ENCODE measurements at places on chromosomes 12 and 14.

- no peak for DNase-seq
Observed at GRCh38 chr14:101543814-101544213, 17.5 kb upstream of the DIO3 start.

- no peak for DNase-seq
Observed at GRCh38 chr12:79680051-79680450, 10.7 kb downstream of the PAWR start.

DNA sequence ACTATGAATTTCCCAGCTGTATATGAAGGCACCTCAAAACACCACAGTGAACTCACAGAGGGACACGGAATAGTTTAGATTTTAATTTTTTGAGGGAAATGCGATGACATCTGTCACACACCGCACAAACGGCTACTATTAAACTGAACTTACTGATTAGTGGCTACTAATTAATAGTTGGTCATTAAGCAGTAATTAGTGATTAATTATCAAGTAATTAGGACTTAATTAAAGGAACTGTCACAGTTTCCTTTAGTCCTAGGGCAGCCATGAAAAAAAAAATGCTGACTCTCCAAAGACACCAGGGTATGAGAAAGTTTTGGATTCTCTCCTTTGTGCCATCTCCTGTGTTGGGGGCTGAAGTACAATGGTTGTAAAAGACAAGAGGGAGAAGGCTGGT lies 2.9 kb downstream of the OAS1 start:
- no peak for DNase-seq

DNA sequence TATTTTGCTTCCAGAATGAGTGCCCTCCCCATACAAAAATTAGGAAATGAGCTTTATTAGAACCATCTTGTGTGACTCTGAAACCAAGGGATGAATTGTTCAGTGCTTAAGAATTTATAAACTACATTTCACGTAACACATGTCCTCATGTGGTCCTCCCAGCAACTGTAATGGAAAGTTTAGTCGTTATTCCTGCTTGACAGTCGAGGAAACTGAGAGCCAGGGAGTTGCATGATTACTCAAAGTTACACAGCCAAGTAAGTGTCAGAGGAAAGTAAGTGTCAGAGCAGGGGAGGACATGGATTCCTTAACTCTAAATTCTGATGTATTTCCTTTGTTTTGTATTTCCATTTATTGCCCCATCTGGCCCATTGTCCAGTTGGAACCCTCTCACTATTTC lies 453.9 kb downstream of the FUT8 start:
- no peak for DNase-seq

GRCh38 chr12:52920937-52921336 lies 16.1 kb upstream of the KRT8 start:
- no peak for DNase-seq

DNA sequence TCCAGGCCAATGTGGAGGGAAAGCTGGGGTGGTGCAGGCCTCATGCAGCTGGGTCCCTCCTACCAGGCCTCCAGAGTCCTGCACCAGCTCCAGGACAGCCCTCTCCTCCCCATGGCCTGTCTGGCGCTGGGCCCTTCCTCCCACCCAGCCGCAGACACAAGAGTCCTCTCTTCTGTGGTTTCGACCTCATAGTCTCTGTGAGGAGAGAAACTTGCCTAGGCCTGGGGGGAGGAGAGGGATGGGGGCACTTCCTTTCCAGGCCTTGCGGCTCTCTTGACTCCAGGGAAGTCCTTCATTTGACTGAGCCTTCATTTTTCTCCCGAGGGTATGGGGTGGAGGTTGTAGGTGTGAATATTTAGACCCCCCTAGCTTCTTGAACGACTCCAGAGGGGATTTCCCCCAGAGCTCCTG lies 2.3 kb downstream of the MMP14 start:
- no peak for DNase-seq

GRCh38 chr14:88492272-88493089 lies 62.3 kb downstream of the PTPN21 start:
- DNase-seq = peak; percentile 22

DNA sequence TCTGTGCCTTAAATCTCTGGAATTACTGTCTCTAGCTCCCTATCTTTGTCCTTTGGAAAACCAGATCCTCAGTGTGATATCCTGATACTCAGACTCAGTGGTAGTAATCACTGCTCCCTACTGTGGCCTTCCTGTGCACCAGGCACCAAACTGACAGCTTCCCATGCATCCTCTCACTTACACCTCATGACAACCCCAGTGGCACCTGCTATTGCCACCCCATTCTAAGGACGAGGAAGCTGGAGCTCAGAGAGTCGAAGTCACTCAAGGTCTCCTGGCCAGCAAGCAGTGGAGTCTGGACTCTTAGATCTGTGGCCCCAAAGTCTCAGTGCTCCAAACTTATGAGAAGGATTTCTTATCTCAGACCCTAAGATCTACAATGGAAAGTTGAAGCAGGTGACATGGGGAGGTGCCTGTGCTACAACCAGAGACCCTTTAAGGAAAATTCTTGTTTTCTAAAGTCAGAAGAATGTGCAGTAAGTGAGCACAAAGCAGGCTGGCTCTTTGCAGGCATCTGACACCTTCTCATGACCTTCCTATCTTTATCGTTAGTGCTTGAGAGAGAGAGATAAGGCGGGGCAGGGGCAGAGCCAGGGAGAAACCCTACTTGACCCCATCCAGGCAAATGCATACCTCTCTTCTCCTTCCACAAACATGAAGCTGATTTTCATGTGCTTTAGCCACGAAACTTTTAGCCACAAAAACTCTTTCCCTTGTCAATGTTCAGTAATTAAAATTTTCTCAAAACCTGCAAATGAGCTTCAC lies 47.1 kb downstream of the CCDC60 start:
- DNase-seq = no peak

- DNase-seq = no peak
Observed at GRCh38 chr12:3398196-3398789, 92.7 kb upstream of the PRMT8 start.

GRCh38 chr12:131991816-131992430 lies 42.2 kb downstream of the EP400 start:
- no peak for DNase-seq

- DNase-seq = no peak
Observed at GRCh38 chr12:109047081-109047805, 5.1 kb upstream of the USP30 start.

DNA sequence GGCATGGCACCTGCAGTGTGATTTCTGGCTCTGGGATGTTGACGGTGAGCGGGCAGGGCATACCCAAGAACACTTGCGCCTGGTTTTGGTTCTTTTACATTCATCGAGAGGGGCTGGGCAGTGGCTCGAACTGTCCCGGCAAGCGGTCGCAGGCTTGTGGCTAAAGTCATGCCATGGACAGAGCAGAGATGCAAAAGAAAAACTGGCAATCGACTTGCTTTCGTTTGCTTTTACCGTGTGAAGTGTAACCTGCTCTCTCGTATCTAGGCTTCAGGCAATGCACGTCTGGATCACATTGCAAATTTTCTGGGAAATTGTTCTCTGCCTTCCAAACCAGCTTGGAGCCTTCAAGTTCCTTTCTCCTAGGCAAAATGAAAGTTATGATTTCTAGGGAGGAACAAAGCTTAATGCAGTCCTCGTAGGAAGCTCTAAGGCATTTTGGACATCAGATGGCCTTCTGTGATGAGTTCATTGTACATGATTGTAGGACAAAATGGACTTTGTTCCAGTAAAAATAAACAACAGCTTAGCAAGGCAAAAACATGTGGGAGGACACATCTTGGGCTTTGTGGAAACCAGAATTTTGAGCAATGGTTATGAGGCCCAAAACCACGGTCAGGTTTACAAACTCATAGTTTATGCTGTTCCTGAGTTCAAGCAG lies 18.3 kb downstream of the ADGRD1 start:
- DNase-seq = no peak

DNA sequence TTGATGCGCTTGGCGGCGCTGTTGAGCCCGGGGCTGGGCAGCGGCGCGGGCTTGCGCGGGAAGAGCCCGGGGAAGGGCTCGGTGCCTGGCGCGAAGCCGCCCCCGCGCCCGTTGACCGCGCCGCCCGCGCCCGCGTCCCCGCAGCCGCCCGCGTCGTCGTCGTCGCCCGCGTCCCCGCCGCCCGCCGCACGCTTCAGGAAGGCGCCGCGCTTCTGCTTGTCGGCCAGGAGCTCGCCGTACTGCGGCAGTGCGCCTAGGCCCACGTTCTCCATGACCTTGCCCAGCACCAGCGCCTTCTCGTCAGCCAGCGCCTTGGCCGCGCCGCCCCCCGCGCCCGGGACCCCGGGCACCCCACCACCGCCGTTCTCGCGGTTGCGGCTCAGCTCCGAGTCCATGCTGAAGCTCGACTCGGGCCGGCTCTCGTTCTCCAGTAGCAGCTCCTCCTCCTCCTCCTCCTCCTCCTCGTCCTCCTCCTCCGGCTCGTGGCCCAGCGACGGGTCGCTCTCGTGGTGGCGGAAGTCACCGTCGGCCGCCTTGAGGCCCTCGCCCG lies 97.2 kb downstream of the BCL11B start:
- DNase-seq = no peak

GRCh38 chr12:124761871-124762270 lies 101.8 kb downstream of the SCARB1 start:
- DNase-seq = no peak

DNA sequence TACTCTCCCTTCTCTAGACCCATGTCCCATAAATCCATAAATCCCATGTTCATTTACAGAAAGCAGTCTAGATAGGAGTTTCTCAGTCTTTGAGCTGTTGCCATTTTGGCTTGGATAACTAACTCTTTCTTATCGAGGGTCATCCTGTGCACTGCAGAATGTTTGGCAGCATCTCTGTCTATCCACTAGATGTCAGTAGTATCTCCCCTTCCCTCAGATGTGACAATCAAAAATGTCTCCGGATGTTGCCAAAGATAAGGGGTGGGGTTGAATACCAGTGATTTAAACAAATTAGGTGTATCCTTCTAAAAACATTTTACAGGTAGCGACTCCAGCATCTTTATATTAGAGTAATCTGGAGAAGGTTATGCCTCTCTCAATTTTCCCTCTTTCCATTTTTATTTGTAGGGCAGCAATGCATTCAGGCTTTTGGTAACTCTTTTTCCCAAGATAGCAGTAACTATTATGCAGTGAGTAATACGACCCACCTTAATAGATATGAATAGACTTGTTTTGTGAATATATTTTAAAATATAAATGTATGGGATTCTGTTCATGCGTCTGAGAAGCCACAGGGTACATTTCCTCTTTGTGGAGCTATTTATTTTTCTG lies 100.7 kb downstream of the LRRK2 start:
- DNase-seq = no peak

DNA sequence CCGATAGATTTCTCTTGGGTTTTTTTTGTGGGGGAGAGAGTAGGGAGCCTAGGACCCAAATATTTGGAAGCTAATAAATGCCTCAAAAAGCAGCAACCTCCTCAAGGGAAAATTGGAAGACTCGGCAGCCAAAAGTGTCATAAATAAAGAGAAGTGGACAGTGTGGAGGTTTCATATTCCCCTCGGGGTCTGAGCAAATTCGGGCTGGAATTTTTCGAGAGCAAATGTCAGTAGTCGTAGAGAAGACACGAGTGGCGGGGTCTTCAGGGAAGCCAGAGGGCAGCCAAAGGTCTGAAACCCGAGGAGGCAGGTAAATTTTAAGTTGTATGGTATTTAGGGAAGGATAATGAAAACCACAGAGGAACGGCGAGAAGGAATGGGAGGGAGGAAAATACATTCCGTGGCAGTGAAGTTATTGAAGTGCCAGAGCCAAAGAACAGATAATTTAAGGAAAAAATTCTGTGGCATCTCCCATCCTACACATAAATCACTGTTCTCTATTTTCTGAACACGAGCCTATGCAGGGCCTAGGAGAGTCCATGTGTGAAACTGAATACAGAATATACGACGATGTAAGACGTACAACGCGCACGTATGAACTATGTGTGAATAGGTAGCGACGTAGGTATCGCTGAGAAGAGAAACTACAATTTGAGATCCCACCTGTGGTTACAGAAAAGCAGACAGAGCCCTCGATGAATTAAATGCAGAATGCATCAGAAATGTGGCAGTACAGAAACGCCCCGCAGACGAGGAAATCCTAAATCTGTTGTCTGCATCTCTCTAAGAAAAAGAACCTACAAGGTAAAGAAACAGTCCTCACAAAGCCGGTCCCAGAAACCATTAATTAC lies 12.9 kb downstream of the BCL11B start:
- no peak for DNase-seq

DNA sequence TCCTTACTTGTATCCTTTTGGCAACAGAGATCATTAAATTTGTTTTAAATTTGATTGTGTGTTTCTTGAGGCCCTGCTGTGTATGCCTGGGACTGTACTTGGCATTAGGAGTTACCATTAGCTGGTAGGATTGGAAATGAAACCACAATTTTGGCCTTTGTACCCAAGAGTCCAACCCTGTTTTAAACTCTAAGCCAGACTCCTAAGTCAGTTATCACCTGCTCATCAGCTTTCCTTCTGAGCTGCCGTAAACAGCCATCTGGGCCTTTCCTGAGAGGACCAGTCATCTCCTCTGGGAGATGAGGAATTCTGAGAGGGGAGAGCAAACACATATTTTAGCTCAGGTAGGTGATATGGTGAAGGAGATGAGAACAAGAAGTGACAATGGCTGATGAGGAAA lies 74.3 kb upstream of the SRSF5 start:
- no peak for DNase-seq

DNA sequence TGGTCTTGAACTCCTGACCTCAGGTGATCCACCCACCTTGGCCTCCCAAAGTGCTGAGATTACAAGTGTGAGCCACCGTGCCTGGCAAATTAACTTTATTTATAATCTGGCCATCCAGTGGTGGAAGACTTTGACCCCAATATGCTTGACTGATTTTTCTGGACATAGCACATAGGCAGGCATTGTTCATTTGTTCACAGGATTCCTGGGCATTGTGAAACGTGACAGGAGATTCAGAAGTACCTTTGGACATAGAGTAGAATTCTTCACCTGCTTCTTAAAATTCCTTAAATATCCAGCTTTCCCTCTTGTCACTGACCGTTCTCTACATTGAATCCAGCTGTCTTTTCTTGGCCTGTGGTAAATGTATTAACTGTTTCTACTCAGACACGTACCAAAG lies 103.1 kb downstream of the SCN8A start:
- no peak for DNase-seq

GRCh38 chr12:110591451-110592051 lies 8.4 kb upstream of the PPTC7 start:
- no peak for DNase-seq
